ENCODE measurements at places on chromosomes 7 and 10.

DNA sequence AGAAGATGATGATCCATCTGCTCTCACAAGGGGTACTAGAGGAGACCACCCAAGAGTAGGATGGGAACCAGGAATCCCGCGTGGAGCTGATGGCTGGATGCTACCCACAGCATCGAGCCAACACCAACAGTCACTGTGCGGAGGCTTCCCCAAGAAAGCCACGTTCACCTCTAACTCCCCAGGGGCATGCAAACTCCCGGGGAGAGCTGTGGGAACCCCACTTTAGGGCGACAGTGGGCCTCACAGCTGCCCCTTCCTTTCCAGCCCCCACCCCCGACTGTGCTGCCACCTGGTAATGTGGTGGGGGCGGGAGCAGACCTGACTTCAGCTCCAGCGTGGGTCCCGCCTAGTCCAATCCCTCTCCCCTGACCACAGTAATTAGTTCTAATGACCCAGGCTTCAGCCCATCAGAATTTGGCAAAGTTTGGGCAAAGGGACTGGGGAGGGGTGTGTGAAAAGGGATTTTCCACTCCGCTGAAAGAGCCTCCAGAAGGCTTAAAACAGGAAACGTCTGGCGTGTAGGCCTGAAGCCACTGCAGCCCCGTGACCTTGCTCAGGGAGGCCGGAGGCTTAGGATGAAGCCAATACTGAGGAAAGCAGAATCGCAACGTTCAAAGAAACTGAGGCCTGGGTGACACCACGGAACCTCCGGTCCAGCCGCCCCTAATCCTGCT lies 20.3 kb downstream of the ASB13 start:
- peaks cover 13% of the 10 kb centered on the region for H3K4me1 ChIP-seq
- no peak overlapping the region for H3K4me3 ChIP-seq
- peaks cover 52% of the 10 kb centered on the region for H3K36me3 ChIP-seq
- no peak for DNase-seq
- H3K27me3 ChIP-seq, result no peaks in the 10 kb centered on the region

- peaks cover 40% of the 10 kb centered on the region for H3K4me1 ChIP-seq
- peaks cover 59% of the 10 kb centered on the region for H3K36me3 ChIP-seq
- no peak overlapping the region for H3K27ac ChIP-seq
- peak overlapping the region; percentile 67 for H3K4me3 ChIP-seq
Measured at GRCh38 chr7:100887516-100888290, 1.8 kb downstream of the UFSP1 start.

- H3K4me1 ChIP-seq, result no peaks in the 10 kb centered on the region
- H3K36me3 ChIP-seq, result no peaks in the 10 kb centered on the region
- H3K27ac ChIP-seq, result no peak overlapping the region
- no peaks in the 10 kb centered on the region for H3K27me3 ChIP-seq
Measured at GRCh38 chr7:143846692-143847091, 55.3 kb downstream of the TCAF1 start.

DNA sequence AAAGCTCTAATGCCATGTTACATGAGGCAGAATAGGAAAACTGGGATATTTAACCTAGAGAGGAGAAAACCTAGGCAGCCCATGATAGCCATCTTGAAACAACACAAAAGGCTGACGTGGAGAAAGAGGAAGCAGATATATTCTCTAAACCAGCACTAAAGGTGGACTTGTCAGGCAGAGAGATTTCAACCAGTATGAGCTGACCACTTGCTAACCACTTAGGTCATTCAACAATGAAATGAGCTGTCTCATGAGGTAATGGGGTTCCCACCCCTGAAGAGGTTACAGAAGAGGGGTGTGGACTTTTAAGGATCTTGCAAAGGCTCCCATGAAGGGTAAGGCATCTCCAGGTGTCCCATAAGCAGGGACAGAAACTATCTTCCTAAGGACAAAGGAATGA lies 26.8 kb upstream of the EGR2 start:
- no peak overlapping the region for H3K27ac ChIP-seq
- no peak for DNase-seq
- H3K36me3 ChIP-seq, result no peaks in the 10 kb centered on the region

DNA sequence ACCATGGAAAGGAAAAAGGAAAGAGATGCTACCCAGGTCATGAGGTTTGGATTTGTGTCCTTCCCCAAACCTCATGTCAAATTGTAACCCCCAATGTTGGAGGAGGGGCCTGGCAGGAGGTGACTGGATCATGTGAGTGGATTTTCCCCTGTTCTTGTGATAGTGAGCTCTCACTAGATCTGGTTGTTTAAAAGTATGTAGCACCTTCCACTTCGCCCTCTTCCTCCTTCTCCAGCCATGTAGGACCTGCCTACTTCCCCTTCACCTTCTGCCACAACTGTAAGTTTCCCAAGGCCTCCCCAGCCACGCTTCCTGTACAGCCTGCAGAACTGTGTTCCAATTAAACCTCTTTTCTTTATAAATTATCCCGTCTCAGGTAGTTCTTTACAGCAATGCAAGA lies 113.9 kb downstream of the FAM107B start:
- no peak for DNase-seq
- H3K4me3 ChIP-seq, result no peak overlapping the region
- no peaks in the 10 kb centered on the region for H3K27me3 ChIP-seq
- H3K4me1 ChIP-seq, result no peaks in the 10 kb centered on the region
- H3K27ac ChIP-seq, result no peak overlapping the region
- no peaks in the 10 kb centered on the region for H3K36me3 ChIP-seq

GRCh38 chr7:15862016-15862780 lies 175.7 kb upstream of the MEOX2 start:
- no peaks in the 10 kb centered on the region for H3K36me3 ChIP-seq
- no peaks in the 10 kb centered on the region for H3K4me1 ChIP-seq
- no peak for DNase-seq

GRCh38 chr7:963236-964078 lies 9.0 kb upstream of the ADAP1 start:
- DNase-seq, result peak; percentile 64
- peaks cover 7% of the 10 kb centered on the region for H3K27me3 ChIP-seq
- peaks cover 19% of the 10 kb centered on the region for H3K36me3 ChIP-seq

GRCh38 chr10:72086466-72087391 lies 1.6 kb downstream of the SPOCK2 start:
- H3K27ac ChIP-seq, result no peak overlapping the region
- no peak for DNase-seq
- H3K4me3 ChIP-seq, result peak overlapping the region; percentile 41
- H3K4me1 ChIP-seq, result peaks cover 20% of the 10 kb centered on the region
- no peaks in the 10 kb centered on the region for H3K36me3 ChIP-seq

DNA sequence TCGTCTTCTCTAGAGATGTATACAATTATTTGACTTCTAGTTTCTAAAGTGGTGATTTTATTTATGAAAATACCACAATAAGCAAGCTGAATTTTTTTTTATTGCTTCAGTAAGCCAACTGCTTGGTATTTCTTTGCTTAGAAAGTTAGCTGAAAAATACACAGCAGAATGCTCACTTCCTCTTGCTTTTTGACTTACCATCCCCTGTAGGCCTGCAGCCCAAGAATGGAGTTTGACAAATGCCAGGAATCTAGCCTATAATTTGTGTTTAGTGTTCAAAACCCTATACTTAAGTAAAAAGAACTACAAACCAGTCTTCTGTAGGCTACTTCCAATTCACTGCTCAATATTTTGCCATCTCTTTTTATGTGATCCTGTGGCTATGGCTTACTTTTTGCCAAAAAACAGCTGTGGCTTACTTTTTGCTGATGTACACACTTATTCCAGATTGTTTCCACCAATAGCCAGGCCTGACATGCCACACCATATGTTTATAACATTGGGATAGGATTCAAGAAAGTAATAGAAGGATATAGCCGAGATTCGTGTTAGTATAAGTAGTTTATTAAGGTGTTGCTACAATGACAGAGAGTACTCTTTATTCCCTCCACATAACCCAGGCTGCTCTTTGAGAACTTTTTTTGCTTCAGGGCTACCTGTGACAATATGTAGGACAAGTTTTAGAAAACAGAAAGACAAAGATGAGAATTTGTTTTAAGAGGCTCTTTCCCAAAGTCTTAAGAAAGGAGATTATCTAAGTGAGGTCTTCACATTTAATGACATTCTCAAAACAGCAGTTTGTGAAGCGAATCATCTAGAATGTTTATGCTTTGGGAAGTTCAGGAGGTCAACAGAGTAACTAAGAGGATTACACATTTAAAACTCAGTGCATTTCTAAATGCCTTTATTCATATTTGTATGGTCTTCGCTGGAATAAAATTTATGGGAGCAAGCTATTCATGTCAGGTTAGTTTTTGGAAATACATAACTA lies 263.9 kb upstream of the FZD1 start:
- DNase-seq, result no peak
- no peak overlapping the region for H3K4me3 ChIP-seq

- DNase-seq, result peak; percentile 88
- H3K4me1 ChIP-seq, result peaks cover 88% of the 10 kb centered on the region
- no peaks in the 10 kb centered on the region for H3K27me3 ChIP-seq
- peak overlapping the region; percentile 4 for H3K4me3 ChIP-seq
- no peaks in the 10 kb centered on the region for H3K36me3 ChIP-seq
Measured at GRCh38 chr7:137992550-137993394, 9.1 kb downstream of the CREB3L2 start.

- H3K27ac ChIP-seq, result no peak overlapping the region
- H3K27me3 ChIP-seq, result no peaks in the 10 kb centered on the region
- H3K36me3 ChIP-seq, result no peaks in the 10 kb centered on the region
- no peaks in the 10 kb centered on the region for H3K4me1 ChIP-seq
- H3K4me3 ChIP-seq, result no peak overlapping the region
- no peak for DNase-seq
Measured at GRCh38 chr10:57955076-57955475, 312.6 kb downstream of the IPMK start.

DNA sequence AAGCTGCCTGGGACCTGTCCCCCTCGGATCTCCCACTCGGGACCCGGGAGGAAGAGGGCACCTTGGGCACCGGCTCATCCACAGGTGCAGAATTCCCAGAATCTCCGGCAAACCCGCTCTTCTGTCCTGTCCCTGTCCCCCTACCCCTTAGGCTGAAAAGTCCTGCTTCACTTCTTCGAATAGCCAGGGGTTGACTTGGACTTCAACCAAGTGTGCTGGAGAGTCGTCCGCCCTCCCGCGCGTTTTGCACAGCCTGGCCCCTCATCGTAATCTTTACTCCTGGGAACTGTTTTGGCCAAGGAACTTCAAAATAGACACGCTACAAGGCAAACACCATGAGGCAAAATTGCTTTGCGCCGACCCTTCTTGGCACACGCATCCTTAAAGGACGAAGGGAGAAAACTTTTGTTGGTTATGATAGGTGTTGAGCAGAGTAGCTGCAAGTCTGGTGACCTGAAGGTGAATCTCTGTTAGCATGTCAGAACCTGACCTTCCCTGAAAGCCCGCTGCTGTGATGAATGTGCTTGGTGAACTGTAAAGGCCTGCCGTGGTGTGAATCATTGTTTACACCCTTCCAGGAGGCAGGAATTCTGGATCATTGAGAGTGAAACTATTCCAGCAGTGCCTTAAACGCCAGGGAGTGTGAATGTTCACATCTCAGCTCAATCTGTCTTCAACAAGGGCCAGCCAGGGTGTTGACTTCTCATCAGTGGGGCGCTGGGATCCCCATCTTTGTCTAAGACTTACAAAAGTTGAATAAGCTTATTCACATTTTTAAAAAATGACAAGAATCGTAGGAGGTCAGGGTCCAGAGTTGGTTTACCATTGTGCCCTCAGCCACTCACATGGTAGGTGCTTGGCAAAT lies 589 bp upstream of the RAPGEF5 start:
- peak overlapping the region; percentile 71 for H3K4me3 ChIP-seq
- DNase-seq, result no peak
- peaks cover 26% of the 10 kb centered on the region for H3K4me1 ChIP-seq
- H3K36me3 ChIP-seq, result no peaks in the 10 kb centered on the region

DNA sequence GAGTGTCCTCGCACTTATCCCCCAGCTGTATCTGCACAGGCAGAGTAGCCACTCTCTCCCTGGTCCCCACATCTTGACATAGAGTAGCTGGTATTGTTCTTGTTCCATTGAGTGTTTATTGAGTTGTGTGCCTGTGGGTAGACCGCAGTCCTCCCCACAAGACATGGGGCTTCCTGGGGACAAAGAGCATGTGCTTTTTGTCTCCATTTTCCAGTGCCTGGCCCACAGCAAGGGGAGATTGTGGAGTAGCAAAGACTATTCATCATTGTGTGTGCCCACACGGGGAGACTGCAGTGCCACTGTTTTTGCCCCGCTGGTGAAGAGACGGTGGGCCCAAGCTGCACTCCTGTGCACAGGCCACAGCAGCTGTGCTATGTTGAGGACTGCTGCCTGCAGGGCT lies 63.5 kb downstream of the FRMPD2 start:
- H3K27me3 ChIP-seq, result peaks cover 6% of the 10 kb centered on the region
- no peaks in the 10 kb centered on the region for H3K4me1 ChIP-seq
- DNase-seq, result no peak
- H3K36me3 ChIP-seq, result no peaks in the 10 kb centered on the region

DNA sequence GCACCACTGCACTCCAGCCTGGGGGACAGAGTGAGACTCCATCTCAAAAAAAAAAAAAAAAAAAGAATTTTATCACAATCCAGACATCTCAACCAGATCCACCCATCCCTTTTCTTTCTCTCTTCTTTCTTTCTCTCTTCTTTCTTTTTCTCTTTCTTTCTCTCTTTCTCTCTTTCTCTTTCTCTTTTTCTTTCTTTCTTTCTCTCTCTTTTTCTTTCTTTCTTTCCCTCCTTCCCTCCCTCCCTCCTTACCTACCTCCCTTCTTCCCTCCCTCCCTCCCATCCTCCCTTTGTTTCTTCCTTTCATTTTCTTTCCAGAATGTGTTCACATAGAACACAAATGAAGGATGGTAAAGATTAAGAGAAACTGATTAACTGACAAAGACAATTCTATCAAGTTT lies 18.1 kb upstream of the HOXA13 start:
- no peak for DNase-seq
- no peak overlapping the region for H3K4me3 ChIP-seq
- no peaks in the 10 kb centered on the region for H3K36me3 ChIP-seq
- peaks cover 5% of the 10 kb centered on the region for H3K4me1 ChIP-seq
- H3K27me3 ChIP-seq, result peaks cover 92% of the 10 kb centered on the region

- no peak overlapping the region for H3K27ac ChIP-seq
- H3K4me1 ChIP-seq, result no peaks in the 10 kb centered on the region
- peaks cover 17% of the 10 kb centered on the region for H3K27me3 ChIP-seq
Measured at GRCh38 chr10:97129666-97130065, 56.1 kb downstream of the SLIT1 start.

- peaks cover 7% of the 10 kb centered on the region for H3K4me1 ChIP-seq
- no peak overlapping the region for H3K27ac ChIP-seq
- H3K36me3 ChIP-seq, result no peaks in the 10 kb centered on the region
- no peaks in the 10 kb centered on the region for H3K27me3 ChIP-seq
- H3K4me3 ChIP-seq, result no peak overlapping the region
Measured at GRCh38 chr7:144826208-144826607, 9.6 kb downstream of the TPK1 start.

DNA sequence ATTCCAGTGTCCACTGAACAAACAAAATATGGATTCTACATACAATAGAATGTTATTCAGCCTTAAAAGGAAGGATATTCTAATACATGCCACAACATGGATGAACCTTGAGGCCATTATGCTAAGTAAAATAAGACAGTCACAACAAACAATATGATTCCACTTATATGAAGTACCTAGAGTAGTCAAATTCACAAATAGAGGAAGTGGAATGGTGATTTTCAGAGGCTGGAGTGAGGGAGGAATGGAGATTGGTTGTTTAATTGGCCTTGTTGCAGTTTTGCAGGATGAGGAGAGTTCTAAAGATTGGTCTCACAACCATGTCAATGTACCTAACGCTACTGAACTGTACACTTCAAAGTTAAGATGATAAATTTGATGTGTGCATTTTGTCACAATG lies 119.6 kb downstream of the CHN2 start:
- no peaks in the 10 kb centered on the region for H3K27me3 ChIP-seq
- no peak overlapping the region for H3K4me3 ChIP-seq

GRCh38 chr10:30500963-30501504 lies 67.0 kb downstream of the MAP3K8 start:
- no peak overlapping the region for H3K4me3 ChIP-seq
- H3K36me3 ChIP-seq, result no peaks in the 10 kb centered on the region
- H3K4me1 ChIP-seq, result peaks cover 3% of the 10 kb centered on the region
- no peaks in the 10 kb centered on the region for H3K27me3 ChIP-seq

Measured in suprapubic skin (tissue), 4 donors.